ENCODE measurements at places on chromosomes 16 and 17. TPM values are rescaled to one million over a fixed set of nuclear protein-coding genes. Genes with fewer than 3 reads are reported as not detected.
A peak's percentile ranks its signal among the peaks of the same experiment; 100 is the strongest.

- H3K4me1 ChIP-seq: peaks cover 14% of the 10 kb centered on the region
- no peak overlapping the region for H3K27ac ChIP-seq
- no peaks in the 10 kb centered on the region for H3K36me3 ChIP-seq
- peaks cover 42% of the 10 kb centered on the region for H3K27me3 ChIP-seq
- H3K4me3 ChIP-seq: no peak overlapping the region
Observed at GRCh38 chr17:38556239-38556638, 49.5 kb downstream of the SRCIN1 start.

VASN gene
- total RNA-seq: 62.7 TPM

QPRT gene
- total RNA-seq: 30.1 TPM

GRCh38 chr17:57512258-57512657 lies 232.8 kb downstream of the CCDC182 start:
- no peak overlapping the region for H3K4me3 ChIP-seq
- no peak overlapping the region for H3K27ac ChIP-seq
- H3K36me3 ChIP-seq: peaks cover 3% of the 10 kb centered on the region
- H3K27me3 ChIP-seq: no peaks in the 10 kb centered on the region
- no peak for DNase-seq

SMIM36 gene
- total RNA-seq: not detected

NPIPB2 gene
- 19.7 TPM for total RNA-seq

DNA sequence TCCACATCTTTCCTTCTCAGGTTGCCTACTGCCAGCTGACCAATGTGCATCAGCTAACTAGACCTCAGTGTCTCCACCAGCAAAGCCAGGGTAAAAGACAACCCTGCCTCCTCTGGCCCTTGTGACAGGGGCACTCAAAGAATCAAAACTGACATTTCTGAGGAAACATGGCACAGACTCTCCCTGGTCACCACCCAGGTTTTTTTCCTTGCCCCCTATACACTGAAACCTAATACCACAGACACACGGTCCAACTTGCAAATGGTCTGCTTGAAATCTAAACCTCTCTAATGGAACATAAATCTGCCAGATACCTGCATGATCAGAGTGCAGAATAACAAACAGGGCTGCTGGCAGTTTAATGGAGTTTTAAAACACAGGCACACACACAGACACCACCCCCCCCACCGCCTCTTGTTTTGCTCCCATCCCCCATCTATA lies 19.5 kb upstream of the CORO6 start:
- no peak overlapping the region for H3K4me3 ChIP-seq
- H3K27ac ChIP-seq: peak overlapping the region; percentile 77
- no peak for DNase-seq
- H3K36me3 ChIP-seq: no peaks in the 10 kb centered on the region

GRCh38 chr16:31697744-31698125 lies 170.0 kb downstream of the AHSP start:
- no peak for DNase-seq
- H3K36me3 ChIP-seq: peaks cover 3% of the 10 kb centered on the region
- H3K4me3 ChIP-seq: no peak overlapping the region
- peaks cover 18% of the 10 kb centered on the region for H3K27me3 ChIP-seq
- no peak overlapping the region for H3K27ac ChIP-seq

- no peak overlapping the region for H3K27ac ChIP-seq
- no peaks in the 10 kb centered on the region for H3K27me3 ChIP-seq
- DNase-seq: no peak
- no peak overlapping the region for H3K4me3 ChIP-seq
- H3K4me1 ChIP-seq: no peaks in the 10 kb centered on the region
Observed at GRCh38 chr16:20383106-20384029, 21.2 kb downstream of the PDILT start.

IRX3 gene
- 0.91 TPM for total RNA-seq

DNA sequence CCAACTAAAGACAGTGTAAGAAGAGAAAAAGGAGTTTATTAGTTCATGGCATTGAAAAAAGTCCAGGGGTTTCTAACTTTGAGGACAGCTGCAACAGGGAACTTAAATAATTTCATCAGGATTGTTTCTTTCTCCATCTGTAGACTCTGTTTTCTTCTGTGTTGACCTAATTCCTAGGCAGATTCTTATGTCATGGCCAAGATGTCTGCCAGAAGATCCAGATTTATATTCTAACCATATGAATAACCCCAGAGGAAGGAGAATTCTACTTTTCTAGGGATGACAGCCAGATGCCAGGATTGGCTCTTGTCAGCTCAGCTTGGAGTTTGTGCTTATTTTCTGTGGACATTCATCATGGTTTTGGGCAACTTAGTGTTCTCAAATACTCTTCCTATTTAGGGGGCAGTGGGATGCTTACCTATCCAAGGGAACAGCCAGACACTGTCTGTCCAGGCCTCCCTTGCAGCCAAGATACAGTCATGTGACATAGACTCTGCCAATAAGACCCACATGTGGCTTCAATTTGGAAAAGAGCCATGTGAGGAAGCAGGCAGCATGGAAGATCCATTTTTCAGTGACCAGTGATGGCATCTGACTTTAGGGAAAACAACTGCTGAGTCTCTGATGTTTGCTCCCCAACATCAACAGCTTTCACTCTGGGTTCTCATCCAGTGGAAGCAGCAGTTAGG lies 18.2 kb downstream of the PCTP start:
- no peaks in the 10 kb centered on the region for H3K27me3 ChIP-seq
- DNase-seq: no peak
- H3K4me3 ChIP-seq: no peak overlapping the region
- peaks cover 26% of the 10 kb centered on the region for H3K36me3 ChIP-seq

HIC1 gene
- 3.3 TPM for total RNA-seq

CACNG5 gene
- total RNA-seq: not detected

DNA sequence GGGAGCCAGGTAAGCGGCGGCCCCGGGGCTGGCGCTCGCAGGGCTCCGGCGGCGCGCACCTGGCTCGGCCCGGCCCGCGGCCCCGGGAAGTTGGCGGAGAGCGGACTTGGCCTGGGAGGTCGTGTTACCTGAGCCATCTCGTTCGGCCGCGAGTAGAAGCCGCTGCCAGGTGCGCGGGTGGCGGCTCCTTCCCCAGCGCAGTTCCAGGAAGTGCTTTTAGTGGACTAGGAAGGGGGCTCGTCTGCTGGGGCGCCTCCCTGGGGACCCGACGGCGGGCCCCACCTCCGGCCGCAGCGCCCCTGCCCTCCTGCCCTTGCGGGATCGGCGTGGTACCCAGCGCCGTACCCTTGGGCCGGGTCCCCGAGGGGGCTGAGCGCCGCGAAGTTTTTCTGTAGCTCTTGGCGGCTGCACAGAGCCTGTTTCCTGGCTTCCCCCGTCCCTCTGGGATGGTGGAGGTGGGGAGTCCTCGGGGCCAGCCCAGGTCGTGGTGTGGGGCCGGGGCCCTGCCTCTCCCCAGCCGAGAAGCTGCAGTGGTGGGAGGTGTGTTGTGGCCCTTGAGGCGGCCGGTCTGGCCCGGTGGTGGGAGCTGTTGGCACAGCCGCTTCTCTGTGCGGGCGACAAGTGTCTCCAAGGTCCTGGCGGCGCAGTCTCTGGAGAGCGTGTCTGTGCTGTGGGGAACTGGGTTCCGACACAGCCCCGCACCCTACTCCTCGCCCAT lies 96.9 kb downstream of the RAB11FIP4 start:
- H3K27ac ChIP-seq: no peak overlapping the region
- H3K27me3 ChIP-seq: peaks cover 71% of the 10 kb centered on the region
- peaks cover 10% of the 10 kb centered on the region for H3K4me1 ChIP-seq

GRCh38 chr16:19105891-19106624 lies 7.7 kb upstream of the ITPRIPL2 start:
- H3K27ac ChIP-seq: no peak overlapping the region
- peaks cover 20% of the 10 kb centered on the region for H3K4me1 ChIP-seq
- no peak for DNase-seq

DNA sequence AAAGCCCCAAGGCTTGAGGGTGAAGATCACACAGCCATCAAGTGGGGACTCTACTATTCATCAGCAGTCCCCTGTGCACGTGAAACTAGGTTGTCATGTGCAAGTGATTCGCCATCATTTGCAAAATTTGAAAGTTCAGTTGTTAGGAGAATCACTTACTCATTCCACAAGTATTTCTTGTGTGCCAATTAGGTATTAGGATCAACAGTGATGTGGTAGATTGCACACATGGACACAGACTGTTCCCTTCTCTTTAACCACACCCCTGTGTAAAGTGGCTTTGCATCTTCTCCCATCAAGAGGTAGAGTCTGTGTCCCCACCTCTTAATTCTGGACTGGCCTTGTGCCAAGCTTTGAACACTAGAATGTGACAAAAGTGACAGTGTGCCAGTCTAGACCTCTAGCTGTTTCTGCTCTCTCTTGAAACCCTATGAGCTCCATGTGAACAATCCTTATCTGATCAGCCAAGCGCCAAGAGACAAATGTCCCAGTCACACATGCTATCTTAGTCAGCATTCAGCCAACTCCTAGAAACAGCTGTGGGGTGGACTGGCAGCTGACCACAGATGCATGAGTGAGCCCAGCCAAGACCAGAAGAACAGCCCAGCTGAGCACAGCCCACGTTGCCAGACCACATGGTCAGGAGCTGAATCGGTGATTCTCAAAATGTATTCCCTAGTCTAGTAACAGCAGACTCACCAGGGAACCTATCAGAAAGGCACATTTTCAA lies 31.5 kb upstream of the SHISA9 start:
- H3K4me3 ChIP-seq: no peak overlapping the region
- H3K27ac ChIP-seq: no peak overlapping the region
- DNase-seq: no peak
- H3K36me3 ChIP-seq: no peaks in the 10 kb centered on the region
- no peaks in the 10 kb centered on the region for H3K4me1 ChIP-seq

EXOSC6 gene
- 66.2 TPM for total RNA-seq

LMF1 gene
- 24.6 TPM for total RNA-seq

- no peaks in the 10 kb centered on the region for H3K4me1 ChIP-seq
- no peak overlapping the region for H3K27ac ChIP-seq
Observed at GRCh38 chr16:49969091-49970030, 55.7 kb upstream of the CNEP1R1 start.

CTU2 gene
- total RNA-seq: 20.6 TPM

DNA sequence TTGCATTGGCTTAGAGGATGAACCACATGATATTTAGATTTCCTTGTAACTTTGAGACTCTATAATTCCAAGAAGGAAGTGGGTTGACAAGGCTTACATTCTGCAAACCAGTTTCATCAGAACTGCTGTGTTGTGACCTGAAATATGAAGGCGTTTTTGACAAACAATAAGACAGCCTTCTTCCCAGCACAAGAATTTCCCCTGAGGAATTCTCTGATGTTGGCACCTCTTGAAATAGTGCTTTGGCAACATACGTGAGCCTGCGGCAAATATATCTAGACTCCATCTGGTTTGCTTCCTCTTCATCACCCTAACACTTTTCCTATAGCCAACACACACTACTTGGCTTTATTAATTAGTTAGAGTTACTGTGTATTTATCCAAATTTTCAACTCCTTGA lies 585.5 kb upstream of the SOX9 start:
- no peaks in the 10 kb centered on the region for H3K4me1 ChIP-seq
- no peak overlapping the region for H3K4me3 ChIP-seq
- peaks cover 11% of the 10 kb centered on the region for H3K27me3 ChIP-seq
- no peak overlapping the region for H3K27ac ChIP-seq

- H3K4me1 ChIP-seq: peaks cover 24% of the 10 kb centered on the region
- DNase-seq: no peak
- no peak overlapping the region for H3K27ac ChIP-seq
- H3K36me3 ChIP-seq: no peaks in the 10 kb centered on the region
Observed at GRCh38 chr16:73163238-73163815, 115.4 kb upstream of the ZFHX3 start.

- no peak overlapping the region for H3K27ac ChIP-seq
- H3K36me3 ChIP-seq: no peaks in the 10 kb centered on the region
- no peaks in the 10 kb centered on the region for H3K27me3 ChIP-seq
- no peak for DNase-seq
- H3K4me3 ChIP-seq: no peak overlapping the region
- peaks cover 39% of the 10 kb centered on the region for H3K4me1 ChIP-seq
Observed at GRCh38 chr17:78957128-78957527, 22.6 kb downstream of the LGALS3BP start.

GRCh38 chr17:81108220-81108619 lies 57.1 kb upstream of the PVALEF start:
- no peaks in the 10 kb centered on the region for H3K36me3 ChIP-seq
- DNase-seq: no peak
- H3K27ac ChIP-seq: no peak overlapping the region
- no peak overlapping the region for H3K4me3 ChIP-seq
- H3K27me3 ChIP-seq: no peaks in the 10 kb centered on the region
- H3K4me1 ChIP-seq: no peaks in the 10 kb centered on the region

HP gene
- not detected for total RNA-seq

DNA sequence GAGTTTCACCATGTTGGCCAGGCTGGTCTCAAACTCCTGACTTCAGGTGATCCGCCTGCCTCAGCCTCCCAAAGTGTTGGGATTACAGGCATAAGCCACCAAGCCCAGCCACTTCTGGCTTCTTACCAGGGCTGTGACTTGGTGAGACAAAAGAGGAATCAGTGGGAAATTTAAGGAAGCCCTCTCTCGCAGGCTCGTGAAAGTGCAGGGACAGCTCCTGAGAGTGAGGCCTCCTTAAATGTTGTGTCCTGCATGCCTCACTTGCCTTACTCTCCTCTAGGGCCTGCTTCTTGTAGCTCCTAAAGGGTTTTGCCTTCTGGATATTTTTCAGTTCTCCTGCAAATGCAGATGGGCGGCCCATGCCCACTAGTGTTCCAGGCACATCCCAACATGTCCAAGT lies 5.2 kb downstream of the AHSP start:
- no peak overlapping the region for H3K27ac ChIP-seq
- H3K27me3 ChIP-seq: peaks cover 28% of the 10 kb centered on the region
- H3K36me3 ChIP-seq: no peaks in the 10 kb centered on the region

DNA sequence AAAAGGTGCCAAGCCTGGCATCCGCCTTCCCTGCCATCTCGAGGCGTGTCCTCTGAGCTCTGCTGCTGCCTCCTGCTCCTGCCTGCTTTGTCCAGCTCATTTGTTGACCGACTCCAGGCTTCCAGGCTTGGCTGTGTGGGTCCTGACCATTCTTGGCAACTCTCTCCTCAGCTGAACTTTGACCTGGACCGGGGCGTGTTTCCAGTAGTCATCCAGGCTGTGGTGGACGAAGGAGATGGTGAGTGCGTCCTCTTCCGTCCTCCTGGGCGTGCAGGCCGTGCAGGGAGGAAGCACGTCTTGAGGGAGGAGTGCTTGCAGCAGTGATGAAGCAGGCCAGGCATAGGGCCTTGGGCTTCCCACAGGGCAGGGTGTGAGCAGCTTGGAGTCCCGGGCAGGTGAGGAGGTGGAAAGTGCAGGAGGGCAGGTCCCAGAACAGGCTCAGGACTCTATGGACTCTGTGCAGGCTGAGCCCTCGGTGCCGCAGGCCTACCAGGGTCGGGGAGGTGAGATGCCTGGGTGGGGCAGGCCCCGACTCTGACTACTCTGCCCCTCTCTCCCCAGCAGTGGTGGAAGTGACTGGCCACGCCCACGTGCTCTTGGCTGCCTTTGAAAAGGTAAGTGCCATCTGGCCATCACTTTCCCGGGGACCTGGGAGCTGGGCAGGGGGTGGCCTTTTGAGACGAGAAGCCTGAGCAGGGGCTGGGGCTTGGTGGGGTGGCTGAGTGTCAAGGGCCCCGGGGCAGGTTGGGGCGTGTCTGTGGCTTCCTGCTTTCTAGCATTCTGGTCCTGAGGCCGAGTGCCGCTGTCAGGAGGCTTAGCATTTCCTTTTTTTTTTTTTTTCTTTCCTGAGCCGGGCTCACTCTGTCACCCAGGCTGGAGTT lies 28.6 kb upstream of the NUDT16L1 start:
- H3K27me3 ChIP-seq: no peaks in the 10 kb centered on the region
- no peak overlapping the region for H3K4me3 ChIP-seq
- no peak for DNase-seq
- H3K36me3 ChIP-seq: peaks cover 9% of the 10 kb centered on the region

PDE6G gene
- 0.83 TPM for total RNA-seq

- H3K4me1 ChIP-seq: peaks cover 14% of the 10 kb centered on the region
- H3K27me3 ChIP-seq: no peaks in the 10 kb centered on the region
- no peak overlapping the region for H3K4me3 ChIP-seq
- peak; percentile 67 for DNase-seq
- no peaks in the 10 kb centered on the region for H3K36me3 ChIP-seq
- no peak overlapping the region for H3K27ac ChIP-seq
Observed at GRCh38 chr17:15900871-15901270, 44.1 kb upstream of the ADORA2B start.

Data from osteocyte (in vitro differentiated cells).